ENCODE measurements at places on chromosomes 4 and X.

DNA sequence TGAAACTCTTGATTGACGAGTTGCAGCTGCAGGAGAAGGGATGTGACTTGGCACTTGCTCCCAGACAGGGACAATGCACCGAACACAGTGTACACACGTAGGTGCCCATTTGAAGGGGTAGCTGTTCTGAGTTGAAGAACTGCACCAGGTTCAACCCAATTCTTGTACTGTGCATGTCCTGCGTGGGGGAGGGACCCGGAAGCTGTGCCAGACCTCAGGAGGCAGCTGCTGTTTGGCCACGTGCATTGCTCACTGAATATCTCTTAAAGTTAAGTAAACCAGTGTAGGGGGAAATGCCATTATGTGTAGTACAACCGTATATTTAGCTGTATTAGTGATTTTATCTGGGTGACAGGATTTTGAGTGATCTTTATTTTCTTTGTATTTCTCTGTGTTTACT lies 12.0 kb upstream of the RBBP7 start:
- DNase-seq, result peak; percentile 64

- no peak for DNase-seq
Observed at GRCh38 chr4:169707958-169708643, 49.6 kb downstream of the HPF1 start.

DNA sequence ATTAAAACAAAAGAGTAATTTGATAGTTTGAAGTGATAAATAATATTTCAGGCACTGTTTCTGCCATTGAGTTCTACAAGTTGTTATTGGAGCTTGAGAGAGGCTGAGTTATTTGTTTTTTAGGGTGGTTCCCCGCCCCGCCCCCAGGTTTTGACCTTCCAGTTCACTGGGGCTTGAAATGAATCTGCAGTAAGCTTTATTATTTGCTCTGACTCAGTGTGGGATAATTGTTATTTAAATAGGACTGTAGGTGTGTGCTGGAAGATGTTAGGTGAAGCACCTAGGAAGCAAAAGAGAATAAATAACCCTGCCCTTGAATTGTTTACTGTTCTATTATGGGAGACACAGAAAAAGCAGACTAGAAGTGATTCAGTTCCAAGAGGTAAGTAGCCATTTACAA lies 81.2 kb upstream of the KCNIP4 start:
- no peak for DNase-seq

DNA sequence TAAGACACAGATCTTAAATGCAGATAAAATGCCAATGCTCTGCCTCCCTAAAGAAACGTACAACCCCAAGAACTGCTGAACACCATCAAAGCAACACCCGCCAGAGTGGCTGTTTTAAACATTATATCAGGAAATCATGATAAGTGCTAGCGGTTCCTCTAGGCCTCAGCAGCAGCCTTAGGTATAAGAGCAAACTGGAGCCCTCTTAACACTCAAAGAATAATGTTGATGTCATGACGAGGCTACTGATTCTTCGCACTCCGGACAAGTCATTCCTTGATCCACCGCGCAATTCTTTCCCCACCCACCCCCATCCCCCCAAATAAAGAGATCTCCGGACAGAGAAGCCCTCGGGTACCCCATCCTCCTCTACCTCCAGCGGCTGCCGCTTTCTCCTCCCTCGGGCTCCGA lies 507 bp downstream of the LIN54 start:
- no peak for DNase-seq

GRCh38 chrX:11932423-11932822 lies 174.4 kb downstream of the MSL3 start:
- no peak for DNase-seq

- DNase-seq, result no peak
Observed at GRCh38 chr4:168521721-168522120, 24.9 kb downstream of the PALLD start.

- DNase-seq, result no peak
Observed at GRCh38 chr4:26197018-26197779, 123.6 kb upstream of the RBPJ start.

- DNase-seq, result no peak
Observed at GRCh38 chrX:7330556-7330955, 182.6 kb upstream of the PUDP start.

DNA sequence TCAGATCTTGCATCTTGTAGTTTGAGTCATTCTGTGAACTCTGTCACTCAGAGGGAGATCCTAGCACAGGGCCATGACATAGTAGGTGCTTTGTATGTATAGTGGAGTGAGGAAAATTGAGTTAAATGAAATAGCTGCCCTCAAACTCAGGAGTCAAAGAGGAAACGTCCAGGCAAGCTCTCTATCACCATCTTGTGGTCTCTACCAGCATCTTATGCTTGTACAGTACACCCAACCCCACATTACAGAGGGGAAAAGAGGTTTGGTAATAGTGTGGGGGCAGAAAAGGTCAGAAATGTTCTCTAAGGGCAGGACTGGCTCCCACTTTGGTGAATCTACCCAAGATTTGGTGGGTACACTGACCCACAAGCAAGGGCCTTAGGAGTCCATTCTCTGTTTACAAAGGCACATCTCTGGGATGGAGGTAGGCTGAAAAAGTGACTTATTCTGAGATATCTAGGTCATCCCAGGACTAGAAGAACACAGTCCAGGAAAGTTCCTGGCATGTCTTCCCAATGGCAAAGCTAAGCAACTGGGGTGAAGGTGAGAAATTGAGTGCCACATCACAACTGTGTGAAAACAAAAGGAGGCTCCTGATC lies 131.8 kb downstream of the OR13H1 start:
- no peak for DNase-seq

DNA sequence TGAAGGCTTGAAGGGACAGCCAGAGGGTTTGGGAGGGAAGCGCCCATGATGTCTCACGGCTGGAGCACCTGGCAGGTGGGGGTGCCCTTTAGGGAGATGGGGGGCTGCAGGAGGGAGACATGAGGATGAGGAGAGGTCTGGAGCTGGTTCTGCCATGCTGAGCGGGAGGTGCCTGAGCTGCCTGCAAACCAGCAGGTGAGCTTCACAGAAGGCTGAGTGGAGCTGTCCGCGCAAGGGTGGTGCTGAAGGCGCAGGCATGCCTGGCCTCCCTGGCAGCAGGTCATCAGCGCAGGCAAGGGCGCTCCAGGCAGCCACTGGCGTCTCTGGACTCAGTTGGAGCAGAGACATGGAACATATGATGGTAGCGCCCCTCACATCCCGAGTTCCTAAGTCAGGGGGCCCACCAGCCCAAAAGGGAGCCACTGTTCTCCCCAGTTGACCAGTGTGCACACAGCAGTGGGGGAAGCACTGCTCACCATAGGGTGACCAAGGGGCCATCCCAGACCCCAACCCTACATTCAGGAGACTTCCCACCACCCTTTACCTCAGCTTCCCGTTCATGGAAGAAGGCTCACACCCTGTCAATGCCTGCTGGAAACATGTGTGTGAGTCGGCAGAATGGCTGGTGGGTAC lies 25.8 kb downstream of the ADRA2C start:
- peak; percentile 70 for DNase-seq

- DNase-seq, result no peak
Observed at GRCh38 chrX:21933077-21933476, 7.4 kb upstream of the SMS start.

DNA sequence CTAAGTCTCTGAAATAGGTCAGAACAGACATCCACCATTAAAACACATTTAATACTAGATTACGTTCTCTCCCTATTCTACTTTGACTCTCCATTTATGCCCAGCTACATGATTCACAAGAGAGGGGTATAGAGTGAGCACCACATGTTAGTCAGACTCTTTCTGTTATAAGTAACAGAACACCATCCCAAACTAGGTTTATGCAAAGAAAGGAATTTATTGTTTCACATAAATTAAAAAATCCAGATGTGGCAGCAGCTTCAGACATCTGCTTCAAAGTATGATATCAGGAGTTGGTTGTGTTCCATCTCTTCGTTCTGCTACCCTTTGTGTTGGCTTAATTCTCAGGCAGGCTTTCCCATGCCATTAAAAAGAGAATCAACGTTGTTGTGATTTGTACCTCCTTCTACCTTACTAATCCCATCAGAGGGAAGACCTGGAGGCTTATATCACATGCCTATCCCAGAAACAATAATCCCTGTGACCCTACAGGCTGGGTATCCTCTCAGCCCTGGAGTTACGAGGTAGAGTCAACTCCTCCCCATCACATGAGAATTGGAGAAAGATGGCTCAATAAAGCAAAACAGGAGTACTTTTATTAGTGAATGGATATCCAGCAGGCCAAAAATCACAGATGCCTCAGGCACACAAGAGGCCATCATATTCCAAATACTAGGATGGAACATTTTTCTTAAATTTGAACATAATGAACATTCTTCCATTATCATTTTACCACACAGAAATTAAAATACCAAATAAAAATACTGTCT lies 163.2 kb downstream of the SLC7A11 start:
- DNase-seq, result no peak

DNA sequence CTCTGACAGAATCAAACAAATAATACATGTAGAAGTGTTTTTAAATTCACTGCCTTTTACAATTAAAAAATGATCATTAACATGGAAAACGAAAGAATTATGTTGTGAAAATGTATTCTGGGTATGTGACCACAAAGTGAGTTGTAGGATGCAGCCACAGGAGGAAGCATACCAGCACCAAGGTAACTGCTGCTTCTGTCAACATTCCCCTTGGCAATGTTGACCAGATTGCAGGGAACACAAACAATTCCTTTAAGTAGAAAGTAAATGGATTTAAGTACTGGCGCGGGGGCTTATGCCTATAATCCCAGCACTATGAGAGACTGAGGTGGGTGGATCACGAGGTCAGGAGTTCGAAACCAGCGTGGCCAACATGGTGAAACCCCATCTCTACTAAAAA lies 1877.9 kb upstream of the PCDH7 start:
- no peak for DNase-seq

- no peak for DNase-seq
Observed at GRCh38 chr4:126992910-126993309, 639.8 kb upstream of the INTU start.

- no peak for DNase-seq
Observed at GRCh38 chr4:20603671-20604313, 96.5 kb upstream of the PACRGL start.

DNA sequence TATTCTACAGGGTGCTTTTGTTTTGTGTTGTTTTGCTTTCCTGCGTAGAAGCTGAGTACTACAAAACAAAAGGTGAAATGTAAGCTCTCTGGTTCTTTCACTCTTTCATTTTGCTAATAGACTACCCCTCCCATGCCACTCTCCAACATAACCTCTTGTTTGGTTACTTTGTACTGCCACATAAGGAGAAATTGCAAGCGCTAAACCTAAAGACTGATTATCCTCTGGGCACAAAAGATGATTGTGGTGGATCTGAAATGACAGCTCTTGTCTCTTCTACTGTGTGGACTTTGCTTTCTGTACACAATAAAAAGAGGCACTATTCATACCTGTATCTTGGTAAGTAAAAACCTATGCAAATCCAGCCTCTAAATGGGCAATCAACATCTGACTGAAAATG lies 5.3 kb downstream of the MBNL3 start:
- DNase-seq, result no peak

DNA sequence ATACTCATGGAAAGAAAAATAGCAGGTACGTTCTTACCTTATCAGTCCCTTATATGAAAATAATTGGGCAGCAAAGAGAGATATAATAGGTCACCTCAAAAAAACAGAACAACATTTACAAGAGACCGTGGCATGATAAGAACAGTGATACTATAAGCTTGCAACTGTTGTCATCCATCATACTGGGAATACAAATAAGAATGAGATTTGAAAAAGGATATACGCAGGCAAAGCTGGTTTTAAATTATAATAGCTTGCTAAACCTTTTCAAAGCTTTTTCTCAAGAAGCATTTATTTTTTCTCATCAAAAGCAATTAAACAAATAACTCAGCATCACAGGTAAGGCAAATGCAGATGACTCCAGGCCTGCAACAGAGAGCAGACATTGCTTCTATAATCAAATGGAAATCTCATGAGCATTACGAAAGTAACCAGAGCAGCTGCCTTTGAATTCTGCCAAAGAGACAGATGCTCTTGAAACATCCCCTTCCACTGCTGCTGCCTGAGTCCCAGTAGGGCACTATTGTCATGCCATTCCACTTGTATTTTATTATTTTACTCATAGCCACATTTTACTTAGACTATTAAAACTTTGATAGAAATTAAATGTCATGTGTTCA lies 620.6 kb upstream of the GNPDA2 start:
- DNase-seq, result no peak

GRCh38 chr4:114601304-114602052 lies 2.9 kb downstream of the UGT8 start:
- DNase-seq, result no peak

DNA sequence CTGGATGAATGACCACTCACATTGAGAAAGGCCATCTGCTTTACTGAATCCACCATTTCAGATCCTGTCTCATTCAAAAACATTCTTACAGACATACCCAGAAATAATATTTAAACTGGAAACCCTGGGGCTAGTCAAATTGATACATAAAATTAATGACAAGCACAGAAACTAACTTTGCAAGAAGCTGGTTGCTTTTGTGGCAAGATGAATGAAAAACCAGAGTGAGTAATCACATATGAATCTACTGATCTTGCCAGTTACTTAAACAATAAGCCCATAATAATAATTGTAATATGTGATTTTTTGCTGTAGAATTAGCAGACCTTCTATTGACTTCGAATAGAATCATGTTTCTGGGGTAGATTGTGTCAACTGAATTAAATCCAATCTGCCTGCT lies 235.1 kb downstream of the PPARGC1A start:
- no peak for DNase-seq

GRCh38 chrX:30905321-30905720 lies 16.3 kb upstream of the TAB3 start:
- DNase-seq, result no peak

DNA sequence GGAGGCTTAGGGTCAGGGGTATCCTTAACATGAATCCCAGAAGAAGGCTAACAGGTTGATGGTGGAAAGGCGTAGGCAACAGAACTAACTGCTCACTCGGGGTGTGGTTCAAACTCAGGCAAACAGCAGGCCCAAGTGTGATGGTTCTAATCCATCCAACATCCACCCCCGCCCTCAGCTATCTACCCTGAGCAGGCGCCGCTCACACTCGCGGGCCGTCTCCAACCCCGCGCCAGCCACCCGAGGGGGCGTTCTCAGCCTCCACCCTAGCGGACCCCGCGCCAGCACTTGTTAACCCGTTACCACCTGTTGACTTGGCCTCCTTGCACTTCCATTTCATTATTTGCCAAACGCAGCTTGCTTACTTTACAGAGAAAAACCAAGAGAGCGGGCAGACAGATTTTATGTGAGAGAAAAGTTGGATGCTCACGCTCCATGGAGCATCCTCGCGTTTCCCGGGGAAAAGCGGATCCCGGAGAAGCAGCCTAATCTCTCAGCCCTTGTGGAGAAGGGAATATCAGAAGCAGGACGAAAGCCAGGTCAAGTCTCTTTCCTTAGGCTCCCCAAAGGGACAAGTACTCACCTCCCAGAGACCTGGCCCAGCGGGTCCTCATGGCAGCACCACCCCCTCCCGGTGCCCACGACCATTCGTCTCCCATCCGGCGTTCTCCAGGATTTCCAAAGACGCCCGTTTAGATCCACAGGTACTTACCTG lies 773 bp downstream of the SNCA start:
- DNase-seq, result no peak

DNA sequence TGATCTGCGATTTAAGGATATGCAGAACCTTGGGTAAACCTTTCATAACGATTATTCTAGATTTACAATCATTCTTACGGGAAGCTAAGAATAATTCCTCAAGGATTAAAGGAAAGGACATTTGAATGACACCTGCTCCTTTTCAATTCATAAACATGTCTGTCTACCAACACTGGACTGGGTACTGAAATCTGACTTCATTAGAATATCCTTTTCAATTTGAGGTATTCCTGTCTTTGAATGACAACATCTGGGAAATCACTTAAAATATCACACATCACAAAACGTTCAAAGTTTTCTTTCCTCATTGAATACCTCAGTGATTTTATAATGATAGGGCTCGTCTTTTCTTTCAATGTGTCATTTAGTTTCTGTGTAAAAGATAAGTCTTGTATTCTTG lies 87.7 kb downstream of the CFAP47 start:
- DNase-seq, result no peak
